NCI-H1417 (cell line): ENCODE measurements at places on chromosomes 4 and X.

- no peak for DNase-seq
These were observed 22.4 kb upstream of the NEIL3 start for GRCh38 chr4:177287255-177287654.

DNA sequence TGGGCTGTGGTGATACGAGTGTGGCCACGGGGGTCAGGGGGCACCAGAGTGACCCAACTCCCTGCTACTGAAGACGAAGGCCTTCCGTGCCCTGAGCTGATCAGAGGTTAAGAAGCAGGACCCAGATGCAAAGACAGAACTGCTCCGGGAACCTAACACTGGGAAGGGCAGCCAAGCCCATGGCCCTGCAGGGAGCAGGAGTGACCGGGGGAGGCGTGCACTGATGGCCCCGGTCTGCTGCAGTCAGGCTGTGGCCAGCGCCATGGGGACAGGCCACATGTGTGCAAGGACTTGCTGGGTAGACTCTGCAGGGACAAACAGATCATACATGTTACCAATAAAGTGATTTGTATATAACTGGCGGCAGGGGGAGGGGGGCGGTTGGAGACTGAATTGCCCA lies 74.6 kb downstream of the ACOX3 start:
- no peak for DNase-seq

- no peak for DNase-seq
These were observed 11.6 kb upstream of the HADH start for GRCh38 chr4:107977966-107978705.

GRCh38 chr4:25797136-25797535 lies 65.7 kb downstream of the SEL1L3 start:
- DNase-seq: no peak

DNA sequence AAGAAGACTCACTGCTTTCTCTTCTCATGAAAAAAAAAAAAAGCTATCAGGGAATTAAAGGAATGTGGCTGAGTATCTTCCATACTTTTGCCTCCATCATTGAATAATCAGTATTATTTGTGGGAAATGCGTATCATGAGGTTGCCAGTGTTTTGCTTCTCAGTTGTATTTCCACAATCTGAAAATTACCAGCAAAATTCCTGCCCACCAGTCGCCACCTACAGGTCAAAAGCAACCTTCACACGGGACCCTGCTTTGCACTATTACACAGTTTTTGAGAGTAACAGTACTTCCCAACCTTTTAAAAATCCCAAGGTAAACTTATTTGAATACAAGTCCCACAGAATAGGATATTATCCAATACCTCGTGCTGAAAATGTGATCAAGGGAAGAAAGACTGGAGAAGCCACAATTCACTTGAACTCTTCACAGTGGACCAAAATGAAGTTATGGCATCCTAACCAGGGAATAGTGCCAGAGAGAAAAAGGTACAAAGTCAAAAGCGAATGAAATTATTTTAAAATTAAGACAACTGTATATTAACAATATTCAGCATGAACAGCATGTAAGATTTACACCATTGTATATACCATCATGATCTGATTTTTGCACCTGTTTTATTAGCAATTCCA lies 30.4 kb downstream of the PGRMC1 start:
- DNase-seq: no peak

DNA sequence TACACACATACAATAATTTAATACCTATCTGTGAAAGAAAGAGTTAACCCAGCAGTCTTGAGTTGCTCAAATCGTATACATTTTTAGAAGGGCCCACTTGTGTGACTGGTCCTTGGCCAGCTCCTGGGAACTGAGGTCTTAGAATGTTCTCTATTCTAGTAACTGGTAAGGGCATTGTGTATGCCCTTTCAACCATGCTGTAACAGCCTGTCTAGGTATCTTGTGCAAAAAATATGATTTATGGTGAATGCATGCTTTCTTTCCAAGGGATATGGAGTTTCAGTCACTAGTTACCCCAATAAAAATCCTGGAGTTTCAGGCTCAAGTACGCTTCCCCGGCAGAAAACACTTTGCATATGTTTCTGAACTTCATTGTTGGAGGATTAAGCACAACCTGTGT lies 140.6 kb downstream of the NEXMIF start:
- no peak for DNase-seq

DNA sequence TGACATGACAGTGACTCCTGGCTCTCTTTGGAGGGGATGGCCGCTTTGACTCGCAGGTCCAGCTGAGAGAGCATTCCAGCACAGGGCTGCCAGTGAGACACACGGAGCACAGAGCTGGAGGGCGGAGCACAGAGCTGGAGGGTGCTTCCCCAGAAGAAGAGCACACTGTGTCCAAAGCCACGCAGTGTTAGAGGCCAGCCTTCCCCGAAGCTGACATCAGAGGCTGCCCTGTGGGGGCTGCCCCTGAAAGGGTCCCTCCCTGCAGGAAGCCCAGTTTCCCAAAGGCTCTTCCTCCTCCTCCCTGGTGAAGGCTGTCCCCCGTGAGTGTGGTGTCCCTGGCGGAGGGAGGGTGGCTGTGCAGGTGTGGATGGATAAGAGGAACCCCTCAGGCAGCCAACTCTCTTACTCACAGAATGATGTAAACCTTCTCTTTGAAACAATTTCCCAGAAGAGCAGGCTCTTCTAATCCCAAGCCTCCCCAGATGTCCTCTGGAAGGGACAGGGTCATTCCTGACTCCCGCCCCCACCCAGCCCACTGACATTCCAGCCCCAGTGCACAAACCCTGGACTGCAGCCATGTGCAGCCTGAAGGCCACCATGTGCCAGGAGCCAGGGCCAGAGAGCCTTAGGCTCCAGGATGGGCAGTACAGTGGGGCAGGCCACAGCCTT lies 53.4 kb downstream of the PSAPL1 start:
- no peak for DNase-seq

DNA sequence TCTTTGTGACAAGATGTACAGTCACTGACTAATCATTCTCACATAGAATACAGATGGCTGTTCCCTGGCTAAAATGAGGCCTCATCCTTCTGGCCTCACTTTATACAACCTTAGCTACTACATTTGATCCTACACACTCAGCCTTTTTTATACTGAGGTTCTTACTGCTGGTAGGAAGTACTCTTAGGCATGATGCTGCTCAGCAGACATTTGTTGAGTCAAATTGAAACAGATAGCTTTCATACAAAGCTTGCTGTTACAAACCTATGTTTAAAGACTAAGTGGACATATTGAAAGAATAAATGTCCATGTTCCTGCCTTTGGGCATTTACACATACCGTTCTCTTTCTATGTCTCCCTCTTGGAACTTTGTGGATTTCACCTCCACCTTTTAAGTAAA lies 154.9 kb downstream of the NPFFR2 start:
- no peak for DNase-seq

GRCh38 chr4:6071959-6072720 lies 53.9 kb upstream of the C4orf50 start:
- peak; percentile 90 for DNase-seq

- DNase-seq: peak; percentile 81
These were observed 5.3 kb upstream of the STBD1 start for GRCh38 chr4:76301068-76301774.
